Caco-2 (cell line): ENCODE measurements at places on chromosomes 12 and 14. TPM values are rescaled to one million over a fixed set of nuclear protein-coding genes. Genes with fewer than 3 reads are reported as not detected.

GRCh38 chr12:3113671-3114325 is 36.6 kb downstream of the TSPAN9 start:
- H3K4me1 ChIP-seq: no peaks in the 10 kb centered on the region
- H3K27me3 ChIP-seq: no peaks in the 10 kb centered on the region
- H3K36me3 ChIP-seq: peaks cover 1% of the 10 kb centered on the region; the same call in 1 of the 2 replicates
- H3K27ac ChIP-seq: no peak overlapping the region
- no peak overlapping the region for H3K4me3 ChIP-seq

DNA sequence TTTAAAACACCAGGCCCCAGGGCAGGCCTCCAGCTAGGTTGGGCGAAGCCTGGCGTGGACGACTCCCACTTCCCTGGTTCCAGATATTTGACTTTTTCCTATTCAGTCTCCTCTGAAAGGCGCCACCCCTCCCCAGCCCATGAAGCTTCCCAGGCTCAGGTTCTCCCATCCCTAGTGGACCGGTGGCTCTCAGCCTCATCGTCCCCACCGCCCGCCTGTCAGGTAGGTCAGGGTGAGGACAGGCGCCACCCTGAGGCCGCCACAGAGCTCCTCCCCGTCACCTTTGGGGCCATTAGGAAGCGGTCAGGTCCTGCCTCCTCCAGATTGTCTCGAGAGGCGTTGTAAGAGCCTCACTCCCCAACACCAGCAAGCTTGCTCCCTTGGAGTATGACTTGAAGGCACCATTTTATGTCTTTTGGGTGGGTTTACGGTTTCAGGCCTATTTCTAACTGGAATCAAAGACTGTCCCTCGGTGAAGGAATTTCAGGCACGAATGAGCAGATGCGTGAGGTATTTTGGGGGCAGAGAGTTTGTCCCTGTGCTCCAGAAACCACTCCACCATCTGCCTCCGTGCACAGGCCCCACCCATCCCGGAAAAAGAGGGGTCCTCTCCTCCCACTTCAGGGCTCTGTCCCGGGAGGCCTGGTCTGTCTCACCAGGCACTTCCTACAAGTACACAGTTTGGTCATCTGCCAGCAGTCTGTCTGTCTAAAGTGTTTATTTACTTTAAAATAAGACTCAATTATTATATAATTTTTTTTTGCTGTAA is 55.6 kb downstream of the TSPAN9 start:
- no peak overlapping the region for H3K27ac ChIP-seq
- no peaks in the 10 kb centered on the region for H3K4me1 ChIP-seq
- DNase-seq: no peak
- H3K4me3 ChIP-seq: no peak overlapping the region
- H3K27me3 ChIP-seq: no peaks in the 10 kb centered on the region

- no peaks in the 10 kb centered on the region for H3K36me3 ChIP-seq
- H3K27me3 ChIP-seq: no peaks in the 10 kb centered on the region
- no peaks in the 10 kb centered on the region for H3K4me1 ChIP-seq
- no peak overlapping the region for H3K27ac ChIP-seq
These were observed 853.7 kb downstream of the GALC start for GRCh38 chr14:87139299-87139698.

- H3K4me1 ChIP-seq: peaks cover 3% of the 10 kb centered on the region; the same call in 1 of the 2 replicates
- H3K4me3 ChIP-seq: no peak overlapping the region
- no peaks in the 10 kb centered on the region for H3K27me3 ChIP-seq
- no peaks in the 10 kb centered on the region for H3K36me3 ChIP-seq
These were observed 83.9 kb downstream of the ALG10 start for GRCh38 chr12:34106172-34106571.

GRCh38 chr12:5864301-5864700 is 80.8 kb downstream of the ANO2 start:
- H3K36me3 ChIP-seq: no peaks in the 10 kb centered on the region
- H3K4me1 ChIP-seq: 0 out of 2 replicates have a peak, but pooled peaks cover 7% of the 10 kb centered on the region
- H3K4me3 ChIP-seq: no peak overlapping the region
- H3K27ac ChIP-seq: no peak overlapping the region
- no peaks in the 10 kb centered on the region for H3K27me3 ChIP-seq

- H3K4me3 ChIP-seq: no peak overlapping the region
- H3K4me1 ChIP-seq: no peaks in the 10 kb centered on the region
- no peak overlapping the region for H3K27ac ChIP-seq
- no peaks in the 10 kb centered on the region for H3K36me3 ChIP-seq
These were observed 148.6 kb downstream of the BMP4 start for GRCh38 chr14:53808042-53808441.

DNA sequence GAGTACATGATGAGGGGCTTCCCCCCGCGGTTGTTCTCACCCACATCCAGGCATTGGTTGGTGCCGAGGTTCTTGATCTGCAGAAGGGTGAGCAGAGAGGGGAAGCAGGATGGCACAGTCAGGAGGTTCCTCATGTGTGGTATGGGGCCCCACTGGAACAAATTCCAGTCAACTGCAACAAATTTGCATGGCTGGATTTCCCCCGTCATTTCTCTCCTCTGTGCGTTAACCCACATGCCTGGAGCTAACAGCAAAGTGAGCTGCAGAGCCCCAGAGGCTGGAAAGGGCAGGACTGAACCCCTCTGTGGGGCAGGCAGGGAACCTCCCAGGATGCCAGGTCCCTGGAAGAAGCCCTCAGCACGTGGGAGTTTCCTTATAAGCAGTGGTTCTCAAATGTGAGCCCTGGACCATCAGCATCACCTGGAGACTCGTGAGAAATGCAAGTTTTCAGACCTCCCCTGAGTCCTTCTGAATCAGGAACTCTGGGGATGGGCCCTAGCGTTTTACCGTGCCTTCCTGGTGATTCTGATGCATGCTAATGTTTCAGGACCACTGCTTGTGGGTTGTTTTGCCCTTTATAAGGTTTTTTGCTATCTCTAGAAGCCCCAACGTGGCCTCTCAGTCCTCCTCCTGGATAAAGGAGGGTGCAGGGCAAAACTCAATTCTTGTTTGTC is 11.0 kb upstream of the CELA1 start:
- H3K4me1 ChIP-seq: no peaks in the 10 kb centered on the region
- no peak overlapping the region for H3K27ac ChIP-seq
- H3K36me3 ChIP-seq: peaks cover 9% of the 10 kb centered on the region
- DNase-seq: no peak
- H3K27me3 ChIP-seq: no peaks in the 10 kb centered on the region

DNA sequence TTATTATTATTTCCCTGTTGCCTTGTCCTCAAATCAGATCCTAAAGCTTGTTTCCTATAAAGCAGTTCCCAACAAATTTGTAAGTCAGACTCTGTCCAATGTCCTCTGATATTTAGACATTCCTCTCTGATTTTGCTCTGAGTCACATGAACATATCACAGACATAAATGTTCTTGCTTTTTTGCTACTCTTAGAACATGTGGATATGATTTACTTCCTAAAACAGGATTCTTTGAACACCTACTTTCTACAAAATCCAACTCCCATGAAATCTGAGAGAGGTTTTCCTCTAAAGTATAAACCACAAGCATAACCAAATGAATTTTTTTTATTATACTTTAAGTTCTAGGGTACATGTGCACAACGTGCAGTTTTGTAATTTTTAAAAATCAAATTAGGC is 181.3 kb upstream of the SLC38A2 start:
- H3K36me3 ChIP-seq: no peaks in the 10 kb centered on the region
- H3K4me3 ChIP-seq: no peak overlapping the region
- H3K4me1 ChIP-seq: peaks cover 12% of the 10 kb centered on the region
- no peak for DNase-seq
- no peak overlapping the region for H3K27ac ChIP-seq

DNA sequence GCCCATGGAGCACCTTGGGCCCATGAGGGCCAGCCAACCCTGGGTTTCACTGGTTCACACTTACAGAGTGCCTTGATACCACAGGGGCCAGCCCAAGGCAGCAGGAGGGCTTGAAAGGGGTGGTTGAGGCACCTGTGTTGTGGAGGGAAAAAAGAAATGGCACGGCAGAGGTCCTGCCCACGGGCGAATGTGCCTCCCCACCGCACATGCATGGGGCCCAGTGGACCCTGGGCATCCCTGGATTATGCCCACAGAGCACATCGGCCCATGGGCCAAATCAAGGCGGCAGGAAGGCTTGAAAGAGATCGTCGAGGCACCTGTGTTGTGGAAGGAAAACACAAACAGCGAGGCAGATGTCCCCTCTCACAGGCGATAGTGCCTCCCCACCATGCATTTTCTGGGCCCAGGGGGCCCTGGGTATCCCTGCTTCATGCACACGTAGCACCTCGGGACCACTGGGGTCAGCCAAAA is 378.1 kb downstream of the ALG10 start:
- no peaks in the 10 kb centered on the region; the same call in 1 of the 2 replicates for H3K36me3 ChIP-seq
- H3K4me1 ChIP-seq: no peaks in the 10 kb centered on the region
- no peaks in the 10 kb centered on the region for H3K27me3 ChIP-seq
- peak; percentile 26 for DNase-seq

- H3K36me3 ChIP-seq: no peaks in the 10 kb centered on the region
- H3K4me1 ChIP-seq: 0 out of 2 replicates have a peak, but pooled peaks cover 4% of the 10 kb centered on the region
- H3K4me3 ChIP-seq: no peak overlapping the region; the same call in 1 of the 2 replicates
- no peaks in the 10 kb centered on the region for H3K27me3 ChIP-seq
These were observed 215.6 kb downstream of the TTC8 start for GRCh38 chr14:89040080-89040459.

- H3K4me1 ChIP-seq: no peaks in the 10 kb centered on the region
- H3K27ac ChIP-seq: no peak overlapping the region
- H3K27me3 ChIP-seq: no peaks in the 10 kb centered on the region
- DNase-seq: no peak
- no peaks in the 10 kb centered on the region for H3K36me3 ChIP-seq
These were observed 40.3 kb downstream of the IFNG start for GRCh38 chr12:68119250-68119649.

DNA sequence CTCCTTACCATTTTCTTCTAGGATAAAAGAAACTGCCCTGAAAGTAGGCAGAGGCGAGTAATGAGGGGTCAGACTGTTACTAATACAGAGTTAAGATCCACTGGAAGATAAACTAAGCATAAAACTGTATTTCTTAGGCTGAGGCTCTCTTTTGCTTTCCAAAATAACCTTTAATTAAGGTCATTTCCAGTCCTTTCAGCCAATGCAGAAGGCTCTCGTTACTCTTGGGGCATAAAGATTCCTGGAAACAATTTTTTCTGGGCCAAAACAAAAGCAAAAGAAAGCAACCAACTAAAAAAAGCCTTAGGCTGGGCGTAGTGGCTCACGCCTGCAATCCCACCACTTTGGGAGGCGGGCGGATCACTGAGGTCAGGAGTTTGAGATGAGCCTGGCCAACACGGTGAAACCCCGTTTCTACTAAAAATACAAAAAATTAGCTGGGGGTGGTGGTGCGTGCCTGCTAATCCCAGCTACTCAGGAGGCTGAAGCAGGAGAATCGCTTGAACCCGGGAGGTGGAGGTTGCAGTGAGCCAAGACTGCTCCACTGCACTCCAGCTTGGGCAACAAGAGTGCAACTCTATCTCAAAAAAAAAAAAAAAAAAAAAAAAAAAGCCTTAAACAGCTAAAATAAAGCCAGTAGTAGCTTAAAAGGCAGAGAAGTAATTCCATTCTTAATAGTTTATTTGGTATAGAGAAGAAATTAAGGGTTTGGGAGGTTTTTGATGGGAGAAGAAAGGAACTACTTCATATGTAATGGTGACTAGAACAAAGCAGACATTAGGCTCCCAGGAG is 68.9 kb upstream of the STAC3 start:
- H3K27me3 ChIP-seq: no peaks in the 10 kb centered on the region
- H3K36me3 ChIP-seq: no peaks in the 10 kb centered on the region
- no peak overlapping the region for H3K4me3 ChIP-seq
- H3K4me1 ChIP-seq: peaks cover 14% of the 10 kb centered on the region

The PTCSC3 gene
- not detected in 2 replicates for total RNA-seq
